Activated T-cell treated with anti-CD3 and anti-CD28 coated beads, Interleukin-2, amount 50 U/mL, for 24 hours (primary cell): ENCODE measurements at places on chromosomes 5 and 9.

GRCh38 chr5:151496041-151496484 is 48.7 kb downstream of the SLC36A1 start:
- no peak for DNase-seq

DNA sequence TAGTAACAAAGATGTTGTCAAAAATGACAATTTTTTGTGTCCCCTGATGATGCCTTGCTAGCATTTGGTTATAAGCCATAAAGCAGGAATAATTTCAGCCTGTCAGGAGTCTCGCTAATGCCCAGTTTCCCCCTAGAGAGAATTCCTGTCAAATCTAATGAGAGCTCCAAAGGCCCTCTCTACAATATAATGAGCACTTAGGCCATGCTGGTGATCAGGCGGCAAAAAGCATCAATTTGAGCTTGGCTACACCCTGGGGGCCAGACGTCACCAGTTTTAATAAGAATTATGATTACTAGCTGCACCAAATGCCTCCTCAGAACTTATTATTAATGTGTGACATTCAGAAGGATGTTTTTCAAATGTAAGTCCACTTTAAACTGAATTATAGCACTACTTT is 6.1 kb downstream of the TLE1 start:
- no peak for DNase-seq

DNA sequence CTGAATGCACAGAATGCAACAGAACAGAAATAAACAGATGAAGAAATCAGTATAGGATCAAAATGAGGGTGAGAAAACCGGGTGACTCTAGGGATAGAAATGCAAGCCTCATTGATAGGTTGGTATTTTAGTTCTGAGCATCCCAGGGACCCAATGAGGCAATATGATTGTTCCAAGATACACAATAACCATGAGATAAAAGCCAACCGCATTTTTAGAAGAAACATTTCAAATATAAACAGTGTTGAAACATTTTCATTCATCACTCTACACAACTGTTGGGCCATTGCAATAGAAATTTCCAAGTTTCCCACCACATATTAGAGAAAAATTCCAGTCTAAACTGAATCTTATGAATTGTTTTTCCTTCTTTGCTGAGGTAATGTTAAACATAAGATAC is 452.3 kb upstream of the PTGER4 start:
- no peak for DNase-seq

- no peak for DNase-seq
Measured at GRCh38 chr5:117623042-117623805, 1048.6 kb upstream of the SEMA6A start.

DNA sequence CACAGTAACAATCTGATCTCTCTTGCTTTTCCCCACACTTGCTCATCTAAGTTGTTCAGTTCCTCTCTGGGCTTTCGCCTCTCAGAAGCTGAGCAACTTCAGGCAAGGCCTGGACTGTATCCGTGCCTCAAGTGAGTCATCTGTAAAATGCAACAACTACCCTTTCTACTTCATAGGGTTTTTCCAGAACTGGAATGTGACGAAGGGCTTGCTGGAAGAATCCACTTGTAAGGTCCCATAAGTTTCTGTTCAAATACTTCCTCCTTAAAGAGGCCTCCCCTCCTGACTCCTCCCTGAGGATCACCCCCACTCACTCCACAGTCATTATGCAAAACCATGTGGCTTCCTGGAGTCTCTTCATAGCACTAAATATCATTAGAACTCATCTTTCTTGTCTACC is 17.5 kb upstream of the INSYN2B start:
- no peak for DNase-seq

GRCh38 chr5:55232271-55232984 is 980 bp downstream of the CCNO start:
- peak; percentile 60 for DNase-seq

- no peak for DNase-seq
Measured at GRCh38 chr5:74642543-74642863, 2.0 kb upstream of the ENC1 start.

- no peak for DNase-seq
Measured at GRCh38 chr5:140038373-140038957, 4.6 kb downstream of the NRG2 start.

GRCh38 chr5:171904886-171905285 is 101.6 kb downstream of the FBXW11 start:
- no peak for DNase-seq

DNA sequence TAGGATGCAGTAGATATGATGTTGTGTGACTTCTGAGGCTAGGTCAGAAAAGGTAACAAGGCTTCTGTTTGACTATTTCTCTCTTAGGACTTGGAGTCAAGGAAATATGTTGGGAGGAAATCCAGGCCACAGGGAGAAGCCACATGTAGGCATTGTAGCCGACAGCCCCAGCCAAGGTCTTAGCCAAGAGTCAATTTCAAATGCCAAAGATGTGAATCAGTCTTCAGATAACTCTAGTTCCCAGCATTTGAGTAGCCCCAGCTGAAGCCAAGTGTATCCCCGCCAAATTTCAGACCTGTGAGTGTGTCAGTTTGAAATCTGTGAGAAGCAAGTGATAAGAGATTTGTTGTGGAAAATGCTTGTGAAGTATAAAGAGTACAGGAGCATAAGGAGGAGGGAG is 38.1 kb upstream of the ISL1 start:
- no peak for DNase-seq

- no peak for DNase-seq
Measured at GRCh38 chr9:4764033-4764432, 23.0 kb upstream of the AK3 start.

DNA sequence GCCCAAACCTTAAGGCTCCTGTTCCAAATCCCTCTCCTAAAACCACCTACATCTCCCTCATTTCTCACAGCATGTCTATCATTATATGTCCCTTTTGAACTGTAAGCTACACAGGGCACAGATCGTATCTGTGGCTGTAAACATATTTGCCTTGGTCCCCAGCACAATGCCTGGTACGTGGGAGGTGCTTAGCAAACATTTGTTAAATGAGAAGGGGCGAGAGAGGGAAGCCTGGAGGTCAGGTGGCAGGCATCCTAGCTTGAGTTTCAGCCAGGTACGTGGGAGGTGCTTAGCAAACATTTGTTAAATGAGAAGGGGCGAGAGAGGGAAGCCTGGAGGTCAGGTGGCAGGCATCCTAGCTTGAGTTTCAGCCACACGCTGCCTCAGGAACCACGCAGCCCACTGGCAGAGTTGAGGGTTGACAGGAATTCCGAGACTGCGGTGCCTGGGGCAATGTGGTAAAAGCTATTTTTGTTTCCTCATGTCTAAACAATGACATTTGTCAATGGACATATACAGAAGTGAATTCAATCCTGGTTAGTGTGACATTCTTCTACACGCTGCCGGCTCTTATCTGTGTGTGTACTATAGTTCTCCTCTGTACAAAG is 113.6 kb downstream of the EFNA5 start:
- no peak for DNase-seq

DNA sequence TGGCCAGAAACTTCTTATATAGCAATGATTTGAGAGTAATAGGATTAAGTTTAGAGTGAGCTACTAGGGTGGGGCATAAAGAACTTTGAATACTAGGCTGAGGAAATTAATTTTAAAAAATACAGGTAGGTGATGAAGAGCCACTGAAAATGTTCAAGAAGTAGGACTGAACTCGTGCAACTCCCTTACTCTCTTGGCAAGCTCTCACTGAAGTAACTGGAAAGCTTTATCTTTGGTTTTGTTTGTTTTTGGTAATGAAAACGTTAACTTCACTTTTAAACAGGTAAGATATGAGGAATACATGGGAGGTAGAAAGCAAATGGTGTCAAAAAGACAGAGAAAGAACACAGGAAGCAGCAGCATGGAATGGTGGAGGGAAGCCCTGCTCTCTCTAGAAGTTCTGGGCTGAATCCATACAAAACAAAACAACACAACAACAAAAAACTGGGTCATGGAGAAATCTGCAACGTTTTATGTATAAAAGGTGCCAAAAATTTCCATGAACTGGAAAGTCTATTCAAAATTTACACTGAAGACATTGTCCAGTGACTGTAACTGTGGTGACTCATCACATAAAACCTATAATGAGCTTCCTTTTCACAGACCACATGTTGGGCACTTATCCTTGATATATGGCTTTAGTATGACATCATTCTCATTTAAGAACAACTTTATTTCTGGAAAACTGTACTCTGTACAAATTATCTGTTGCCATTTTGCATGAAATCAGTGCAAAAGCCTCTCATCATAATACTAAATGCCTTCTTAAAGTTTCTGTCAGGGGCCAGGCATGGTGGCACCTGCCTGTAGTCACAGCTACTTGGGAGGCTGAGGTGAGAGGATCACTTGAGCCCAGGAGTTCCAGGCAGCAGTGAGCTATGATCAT is 91.2 kb upstream of the CHD1 start:
- no peak for DNase-seq

DNA sequence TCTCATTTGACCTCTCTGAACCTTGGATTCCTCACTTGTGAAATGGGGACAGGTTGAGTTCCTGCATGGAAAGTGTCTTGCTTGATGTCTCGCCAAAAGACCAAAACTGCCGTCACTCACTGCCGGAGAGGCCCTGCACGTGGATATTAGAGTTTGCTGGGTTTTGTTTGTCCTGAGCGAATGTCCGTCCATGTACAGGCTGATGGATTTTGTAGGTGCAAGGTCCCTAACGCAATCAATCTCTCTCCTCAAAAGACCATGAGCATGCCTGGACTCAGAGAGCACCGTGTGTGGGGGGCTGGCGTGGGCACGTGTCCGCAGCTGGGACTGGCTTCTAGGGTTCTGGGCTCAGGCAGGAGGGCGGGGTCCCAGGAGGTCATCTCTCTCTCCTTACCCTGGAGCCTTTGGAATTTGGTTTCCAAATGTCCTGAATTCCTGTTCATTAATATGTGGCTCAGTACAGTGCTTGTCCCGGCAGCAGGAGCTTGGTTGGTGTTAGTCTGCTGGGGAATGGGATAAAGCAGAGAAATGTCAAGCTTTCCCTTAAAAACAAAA is 146.0 kb upstream of the IER5L start:
- DNase-seq: no peak

GRCh38 chr9:91809581-91810285 is 140.3 kb downstream of the ROR2 start:
- DNase-seq: no peak

- no peak for DNase-seq
Measured at GRCh38 chr5:139138809-139139208, 59.4 kb downstream of the SIL1 start.

DNA sequence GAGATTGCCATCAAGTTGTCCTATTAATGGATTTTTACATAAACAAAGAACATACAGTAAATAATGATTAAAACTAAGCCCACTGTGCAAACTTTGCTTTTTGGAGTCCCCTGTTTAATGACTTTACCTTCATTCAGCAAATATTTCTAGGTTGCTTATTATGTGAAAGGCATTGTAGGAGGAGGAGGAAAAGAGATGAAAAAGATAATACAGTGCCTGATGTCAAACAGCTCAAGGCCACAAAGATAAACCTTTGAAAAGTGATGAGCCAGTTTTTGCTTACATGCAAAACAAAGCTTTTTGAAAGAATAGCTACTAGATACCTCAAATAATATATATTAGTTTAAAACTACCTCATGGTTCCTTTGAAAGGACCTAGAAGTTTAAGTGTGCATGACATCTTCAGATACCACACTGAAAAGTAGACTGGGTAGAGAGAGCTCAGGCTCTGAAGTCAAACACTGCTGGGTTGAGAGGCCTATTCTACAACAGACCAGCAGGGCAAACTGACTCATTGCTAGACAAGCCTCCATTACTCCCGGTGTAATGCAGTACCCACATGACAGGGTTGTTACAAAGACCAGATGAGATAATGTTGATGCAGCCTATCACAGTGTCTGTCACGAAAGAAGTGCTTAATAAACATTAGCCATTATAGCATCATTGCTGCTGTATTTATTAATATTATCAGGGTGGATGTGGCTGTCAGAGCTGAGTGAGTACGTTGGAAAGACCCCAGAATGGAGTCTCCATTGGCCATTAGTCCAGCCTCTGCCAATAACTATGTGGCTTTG is 11.8 kb downstream of the DEPDC1B start:
- no peak for DNase-seq

DNA sequence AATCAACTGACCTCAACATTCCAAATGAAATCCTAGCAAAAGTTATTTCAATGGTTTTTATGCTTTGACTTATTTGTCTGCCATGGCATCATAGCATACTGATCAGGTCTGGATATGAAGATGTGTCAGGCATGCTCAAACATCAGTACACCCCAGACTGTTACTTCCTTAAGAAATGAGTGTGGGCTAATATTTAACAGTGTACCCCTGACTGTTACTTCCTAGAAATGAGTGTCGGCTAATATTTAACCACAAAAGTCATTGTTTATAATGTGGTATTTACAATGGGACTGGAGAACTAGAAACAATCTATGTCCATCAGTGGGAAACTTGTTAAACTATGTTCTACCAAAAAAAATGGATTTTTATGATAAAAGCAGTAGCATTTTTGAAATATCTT is 38.1 kb upstream of the HNRNPA0 start:
- DNase-seq: no peak

DNA sequence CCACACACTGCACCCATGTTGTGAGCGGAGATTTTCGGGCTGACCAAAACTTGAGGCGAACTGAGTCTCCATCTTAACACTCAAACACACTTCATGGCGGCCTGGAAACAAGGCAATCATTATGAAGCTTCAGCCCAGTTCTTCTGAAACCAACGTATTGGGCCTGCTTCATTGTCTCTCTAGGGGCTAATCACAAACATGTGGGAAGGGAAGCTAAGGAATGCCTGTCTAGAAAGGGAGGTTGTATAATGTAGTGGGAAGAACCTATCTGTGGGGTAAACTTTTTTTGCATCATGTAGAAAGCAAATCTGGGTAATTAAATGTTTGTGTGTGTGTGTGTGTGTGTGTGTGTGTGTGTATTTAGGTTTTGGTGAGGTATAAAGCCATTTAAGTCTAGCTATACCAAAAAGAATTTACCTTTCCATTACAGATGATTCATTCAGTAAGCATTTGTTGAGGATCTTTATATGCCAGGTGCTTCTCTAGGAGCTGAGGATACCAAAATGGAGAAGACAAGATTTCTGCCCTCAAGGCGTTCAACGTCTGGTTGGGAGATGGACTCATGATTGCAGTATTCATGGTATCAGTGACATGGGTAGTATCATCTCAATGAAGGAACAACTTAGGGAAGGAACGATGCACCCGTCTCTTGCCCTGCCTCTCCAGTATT is 29.4 kb downstream of the SLC1A3 start:
- no peak for DNase-seq

DNA sequence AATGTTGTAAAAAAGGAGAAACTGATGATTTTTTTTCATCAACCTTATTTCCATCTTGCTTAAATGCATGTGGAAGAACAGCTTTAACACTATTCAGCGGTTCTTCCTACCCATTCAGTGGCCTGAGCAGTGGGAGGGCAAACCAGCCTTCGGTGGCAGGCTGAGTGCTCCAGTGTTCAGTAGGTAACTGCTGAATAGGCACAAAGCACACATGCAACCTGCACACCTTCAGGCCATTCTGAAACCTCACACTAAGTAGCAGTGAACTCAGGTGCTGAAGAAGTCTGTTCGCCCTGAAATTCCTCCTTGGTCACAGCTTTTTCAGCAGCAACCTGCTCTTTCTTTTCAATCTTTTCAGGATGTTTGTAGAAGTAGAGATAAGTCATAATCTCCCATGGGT is 26.1 kb downstream of the FBXO4 start:
- DNase-seq: no peak
